Cerebellum (tissue), 4 donors: ENCODE measurements at places on chromosomes 4 and X. TPM values are rescaled to one million over a fixed set of nuclear protein-coding genes. Genes with fewer than 3 reads are reported as not detected.

- DNase-seq, result no peak
Observed at GRCh38 chr4:169272265-169272886, 1.6 kb upstream of the SH3RF1 start.

DNA sequence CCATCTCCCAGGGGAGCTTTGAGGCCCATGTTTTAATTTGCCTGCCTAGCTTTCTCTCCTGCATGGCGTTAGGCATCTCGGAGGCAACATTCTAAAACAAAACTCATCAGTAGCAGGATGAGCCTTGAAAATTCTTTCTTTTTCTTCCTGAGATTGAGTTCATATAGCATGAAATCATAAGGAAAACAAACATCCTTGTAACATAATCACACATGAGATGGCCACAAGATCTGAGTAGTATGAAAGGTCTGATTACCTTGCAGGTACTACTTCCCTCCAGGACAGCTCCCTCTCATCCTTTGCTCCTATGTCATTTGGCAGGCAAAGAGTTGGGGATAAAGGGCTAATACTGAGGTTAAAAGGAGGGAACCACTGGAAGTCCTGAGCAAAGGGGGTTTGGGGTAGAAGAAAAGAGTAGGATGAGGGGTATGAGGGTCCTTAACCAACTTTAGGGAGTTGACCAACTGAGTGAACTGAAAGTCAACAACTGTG, 37.5 kb upstream of the CXCL8 start:
- DNase-seq, result no peak

DNA sequence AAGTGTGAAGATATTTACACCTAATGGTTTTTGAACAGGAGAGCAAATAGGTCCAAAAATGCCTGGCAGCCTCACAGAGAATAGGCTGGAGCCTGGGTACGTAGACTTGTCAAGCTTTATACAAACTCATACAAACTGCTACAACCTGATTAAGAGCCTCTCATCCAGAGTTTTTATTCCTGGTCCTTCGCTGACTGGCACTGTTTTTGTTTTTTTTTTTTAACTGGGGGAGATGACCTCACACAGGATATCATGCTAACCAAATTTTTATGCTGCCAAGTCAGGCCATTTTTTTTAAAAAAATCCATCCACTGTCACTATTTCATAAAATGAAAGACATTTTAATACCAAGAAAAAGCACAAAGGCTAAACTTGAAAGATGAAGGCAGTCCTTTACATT, 1.9 kb downstream of the FAM114A1 start:
- DNase-seq, result no peak

GRCh38 chrX:13570261-13570605, 832 bp downstream of the EGFL6 start:
- DNase-seq, result no peak

GRCh38 chr4:158131027-158131426, 41.8 kb downstream of the GASK1B start:
- no peak for DNase-seq

GRCh38 chr4:157509341-157509740, 288.8 kb downstream of the GRIA2 start:
- DNase-seq, result no peak

DNA sequence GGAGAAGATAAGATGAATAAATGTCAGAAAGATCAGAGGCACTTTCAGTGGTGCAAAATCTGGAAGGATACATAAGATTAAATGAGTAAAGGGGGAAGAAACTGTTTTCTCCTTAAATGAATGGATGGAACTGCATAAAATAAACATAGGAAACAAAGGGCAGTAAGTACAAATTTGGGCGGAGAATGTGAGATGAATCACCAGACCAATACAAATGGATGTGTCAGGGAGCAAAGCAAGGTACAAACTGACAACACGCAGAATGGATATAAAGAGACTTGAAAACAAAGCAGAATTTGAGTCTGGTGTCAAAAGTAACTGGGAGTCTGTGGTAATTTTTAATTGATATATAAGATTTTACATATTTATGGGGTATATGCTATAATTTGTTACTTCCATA, 175.3 kb upstream of the PCDH18 start:
- DNase-seq, result no peak

DNA sequence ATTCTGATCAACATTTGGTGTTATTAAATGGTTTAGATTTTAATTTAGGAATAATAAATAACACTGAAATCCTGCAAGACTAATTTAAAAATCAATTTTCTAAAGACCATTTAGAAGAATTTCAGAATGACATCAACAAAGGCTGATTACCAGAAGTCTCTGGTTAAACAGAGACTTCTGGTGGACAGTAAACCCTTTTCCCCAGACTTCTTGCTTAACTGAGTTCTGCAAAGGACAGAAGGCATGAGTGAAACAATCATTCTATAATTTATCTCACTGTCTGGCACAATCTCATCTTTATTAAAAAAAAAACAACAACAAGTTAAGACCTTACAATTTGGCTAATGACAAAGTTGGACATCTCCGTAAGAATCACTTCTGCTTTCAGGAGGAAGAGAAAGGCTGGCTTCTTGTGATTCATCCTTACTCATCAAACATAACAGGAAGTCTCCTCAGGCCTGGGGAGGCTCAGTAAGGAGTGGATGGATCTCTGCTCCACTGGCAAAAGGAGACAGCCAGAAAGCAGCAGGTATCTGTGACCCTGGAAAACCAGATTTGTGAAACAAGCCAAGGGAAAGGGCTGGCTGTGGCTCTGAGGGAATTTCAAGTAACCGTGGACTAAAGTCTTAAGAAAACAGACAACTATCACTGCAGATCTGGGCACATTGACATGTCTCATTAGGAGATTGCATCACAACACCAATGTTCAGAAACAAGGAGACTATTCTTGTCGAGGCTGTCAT, 908 bp upstream of the TLR6 start:
- DNase-seq, result no peak

- DNase-seq, result no peak
Observed at GRCh38 chrX:9465380-9466123, 694 bp downstream of the TBL1X start.

GRCh38 chr4:10033191-10033881, 12.0 kb upstream of the SLC2A9 start:
- DNase-seq, result no peak

- DNase-seq, result no peak
Observed at GRCh38 chrX:5397409-5397808, 831.3 kb downstream of the NLGN4X start.

- DNase-seq, result no peak
Observed at GRCh38 chrX:82196866-82197265, 995.0 kb downstream of the SH3BGRL start.

DNA sequence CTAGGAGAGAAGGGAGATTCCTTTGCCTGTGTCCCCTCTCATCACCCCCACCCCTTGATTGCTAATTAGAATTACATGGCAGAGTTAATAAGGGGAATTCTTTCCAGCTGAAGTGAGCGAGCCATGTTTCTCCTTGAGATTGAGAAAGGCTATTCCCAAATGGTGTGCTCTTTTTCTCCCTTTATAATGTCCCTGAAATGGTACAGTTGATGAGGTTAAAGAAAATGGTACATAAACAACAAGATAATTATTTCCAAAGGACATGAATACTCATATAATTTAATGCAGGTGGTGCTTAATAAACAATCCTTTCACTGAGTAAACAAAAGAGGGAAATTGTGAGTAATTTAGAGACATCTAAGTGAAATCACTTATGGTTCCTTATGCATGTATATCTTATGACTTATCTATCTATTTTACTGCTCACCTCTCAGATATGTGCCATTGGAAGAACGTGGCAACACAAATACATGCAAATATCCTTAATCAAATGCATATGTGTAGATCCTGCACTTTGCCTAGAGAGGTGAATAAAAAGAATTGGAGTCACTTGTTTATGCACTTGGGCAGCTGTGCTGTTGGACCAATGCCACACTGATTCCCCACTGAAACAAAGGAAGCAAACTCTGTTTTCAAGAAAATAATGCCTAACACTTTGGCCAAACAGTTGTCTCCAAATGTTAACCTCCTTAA, 106.6 kb upstream of the WDR44 start:
- no peak for DNase-seq

DNA sequence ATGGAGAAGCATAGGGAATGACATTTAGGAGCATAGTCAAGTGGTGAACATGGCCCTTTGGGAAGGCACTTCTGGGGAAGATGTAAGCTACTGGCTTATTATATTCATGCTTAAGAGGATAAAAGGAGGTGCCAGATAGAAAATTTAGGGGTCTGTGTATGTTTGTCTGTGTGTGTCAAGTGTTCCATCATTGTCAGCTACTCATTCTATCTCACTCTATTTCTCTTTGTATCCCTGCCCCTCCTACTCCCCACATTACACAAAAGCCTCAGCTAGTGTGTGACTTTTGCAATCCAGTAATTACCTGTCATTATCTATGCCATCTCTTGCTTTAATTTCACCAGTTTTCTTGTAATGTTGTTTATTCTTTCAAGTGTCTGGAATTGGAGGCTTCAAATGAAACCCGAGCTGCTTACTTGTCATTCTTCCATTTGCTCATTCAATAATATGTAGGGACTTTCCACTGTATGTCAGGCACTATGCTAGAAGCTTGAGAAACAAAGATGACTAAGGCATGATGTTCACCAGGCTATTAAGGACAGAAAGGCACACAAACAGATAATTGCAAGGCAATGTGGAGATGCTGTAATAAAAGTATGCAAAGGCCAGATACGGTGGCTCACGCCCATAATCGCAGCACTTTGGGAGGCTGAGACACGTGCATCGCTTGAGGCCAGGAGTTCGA, 229.8 kb upstream of the TEX13C start:
- DNase-seq, result no peak

DNA sequence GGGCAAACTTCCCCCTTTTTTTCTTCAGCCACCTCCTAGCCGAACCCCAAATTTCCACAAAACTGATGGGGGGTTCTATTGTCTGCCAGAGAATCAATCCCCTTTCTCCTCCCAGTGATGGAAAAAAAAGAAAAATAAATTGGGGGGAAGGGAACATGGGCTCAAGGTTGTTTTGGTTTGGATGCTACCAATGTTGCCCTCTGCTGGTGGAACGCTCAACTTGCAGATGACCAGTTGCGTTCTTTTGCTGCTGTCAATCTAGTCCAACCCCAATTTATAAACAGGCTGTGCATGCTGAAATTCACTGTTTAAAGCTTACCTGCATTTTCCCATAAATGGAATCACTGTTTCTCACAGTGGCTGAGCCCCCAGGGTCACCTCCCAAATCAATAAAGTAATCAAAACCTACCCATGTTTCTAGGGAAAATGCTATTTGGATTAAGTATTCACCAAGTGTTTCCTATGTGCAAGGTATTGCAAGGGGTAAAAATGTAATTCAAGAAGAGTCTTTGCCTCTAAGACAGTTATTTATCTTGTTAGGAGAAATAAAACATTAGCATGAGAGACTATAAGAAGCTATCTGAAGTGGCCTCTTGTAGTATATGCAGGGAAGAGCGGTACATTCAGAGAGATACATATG, 116.7 kb upstream of the TMEM164 start:
- DNase-seq, result no peak

DNA sequence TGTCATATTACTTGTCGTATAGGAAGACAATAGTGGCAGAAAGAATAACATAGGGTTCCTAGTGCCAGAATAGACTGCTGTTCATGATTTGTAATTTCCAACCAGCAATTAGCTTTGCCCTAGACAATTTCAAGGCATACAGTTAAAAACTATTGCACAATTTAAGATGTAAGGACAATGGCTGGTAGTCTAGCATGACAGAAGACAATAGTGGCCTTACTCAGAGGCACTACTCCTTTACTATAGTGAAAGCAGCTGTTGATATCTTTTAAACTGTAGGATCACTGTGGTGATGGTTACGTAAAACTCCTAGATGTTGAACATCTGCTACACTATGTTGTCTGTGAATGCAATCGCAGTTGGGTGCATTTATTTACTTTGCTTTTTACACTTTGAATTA, 234.5 kb downstream of the RBMX2 start:
- no peak for DNase-seq

- DNase-seq, result no peak
Observed at GRCh38 chrX:35499071-35499862, 298.9 kb upstream of the MAGEB16 start.

GRCh38 chr4:136931781-136932180, 600.5 kb downstream of the PCDH18 start:
- DNase-seq, result no peak

DNA sequence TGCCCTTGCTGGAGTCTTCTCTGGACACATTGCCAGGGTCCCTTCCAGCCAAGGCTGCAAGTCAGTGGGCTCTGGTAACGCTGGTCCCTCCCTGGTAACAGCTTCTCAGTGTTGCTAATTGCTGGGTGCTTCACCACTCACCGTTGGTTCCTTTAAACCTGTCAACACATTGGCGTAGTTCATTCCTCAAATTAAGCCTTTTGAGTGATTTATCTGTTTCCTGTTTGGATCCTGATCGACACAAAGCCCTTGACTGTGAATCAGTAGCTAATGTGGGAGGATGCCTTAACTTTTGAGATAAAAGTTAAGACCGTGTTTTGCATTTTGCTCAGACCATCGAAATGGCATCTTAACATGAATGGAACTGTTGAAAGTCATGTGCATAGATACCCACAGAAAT, 125.9 kb downstream of the AMELX start:
- DNase-seq, result no peak

DNA sequence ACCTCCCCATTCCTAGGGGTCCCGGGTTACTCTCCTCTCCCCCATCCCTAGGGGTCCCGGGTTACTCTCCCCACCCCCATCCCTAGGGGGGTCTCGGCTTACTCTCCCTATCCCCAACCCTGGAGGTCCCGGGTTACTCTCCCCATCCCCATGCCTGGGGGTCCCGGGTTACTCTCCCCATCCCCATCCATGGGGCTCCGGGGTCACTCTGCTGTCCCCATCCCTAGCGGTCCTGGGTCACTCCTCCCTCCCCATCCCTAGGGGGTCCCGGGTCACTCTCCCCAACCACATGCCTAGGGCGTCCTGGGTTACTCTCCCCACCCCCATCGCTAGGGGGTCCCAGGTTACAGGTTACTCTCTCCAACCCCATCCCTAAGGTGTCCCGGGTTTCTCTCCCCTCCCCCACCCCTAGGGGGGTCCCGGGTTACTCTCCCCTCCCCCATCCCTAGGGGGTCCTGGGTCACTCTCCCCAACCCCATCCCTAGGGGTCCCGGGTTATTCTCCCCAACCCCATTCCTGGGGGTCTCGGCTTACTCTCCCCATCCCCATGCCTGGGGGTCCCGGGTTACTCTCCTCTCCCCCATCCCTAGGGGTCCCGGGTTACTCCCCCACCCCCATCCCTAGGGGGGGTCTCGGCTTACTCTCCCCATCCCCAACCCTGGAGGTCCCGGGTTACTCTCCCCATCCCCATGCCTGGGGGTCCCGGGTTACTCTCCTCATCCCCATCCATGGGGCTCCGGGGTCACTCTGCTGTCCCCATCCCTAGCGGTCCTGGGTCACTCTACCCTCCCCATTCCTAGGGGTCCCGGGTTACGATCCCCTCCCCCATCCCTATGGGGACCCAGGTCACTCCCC, 821 bp downstream of the ASMTL start:
- no peak for DNase-seq

Gene CXCL1
- total RNA-seq, result 1.2 TPM

Gene CFAP299
- total RNA-seq, result 5.5 TPM

Gene ODAPH
- total RNA-seq, result not detected

Gene CRMP1
- total RNA-seq, result 278 TPM

Gene DLG3
- 41.2 TPM for total RNA-seq

Gene PPP4R3C
- total RNA-seq, result not detected

Gene TRAM1L1
- 17.2 TPM for total RNA-seq

Gene RTL9
- total RNA-seq, result 0.82 TPM

Gene NPNT
- total RNA-seq, result 2.0 TPM

Gene RASGEF1B
- total RNA-seq, result 40.9 TPM

Gene C1QTNF7
- 1.5 TPM for total RNA-seq
